ENCODE measurements at places on chromosomes 2 and 18.

DNA sequence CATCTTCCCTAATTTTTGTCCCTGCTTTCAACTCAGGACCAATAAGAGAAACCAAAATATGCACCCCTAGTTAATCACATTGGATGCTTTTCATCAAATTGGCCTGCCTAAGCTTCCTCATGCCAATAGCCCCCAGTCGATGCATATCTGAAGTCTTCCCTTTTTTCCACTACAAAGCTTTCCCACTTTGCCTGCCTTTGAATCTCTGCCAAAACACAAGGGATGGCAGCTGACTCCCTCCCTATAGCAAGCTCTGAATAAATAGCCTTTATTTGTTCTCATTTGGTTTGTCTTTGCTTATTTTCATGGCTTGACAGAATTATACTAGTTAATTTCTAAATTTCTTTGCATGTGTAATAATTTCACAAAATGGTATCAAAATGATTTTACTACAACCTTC, 621.2 kb downstream of the MBD2 start:
- no peak for DNase-seq

- no peak for DNase-seq
Measured at GRCh38 chr2:136222862-136223261, 104.9 kb upstream of the CXCR4 start.

DNA sequence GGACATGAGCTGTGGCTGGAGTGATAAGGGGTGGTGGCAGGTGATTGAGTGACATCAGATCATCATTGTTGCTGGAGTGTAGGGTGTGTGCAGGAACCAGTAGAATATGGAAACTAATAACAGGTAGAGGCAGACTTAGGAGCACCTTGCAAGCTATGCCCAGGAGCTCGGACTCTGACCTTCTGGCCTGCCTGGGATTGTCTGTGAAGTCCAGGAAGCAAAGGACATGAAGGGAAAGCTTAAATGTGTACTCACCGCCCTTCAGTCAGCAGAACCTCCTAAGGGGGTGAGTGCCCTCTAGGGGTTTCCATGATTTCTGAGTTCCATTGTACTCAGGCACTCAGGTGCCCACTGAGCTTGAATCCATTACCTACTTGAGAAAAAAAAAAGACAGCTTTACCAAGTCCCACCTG, 104.2 kb downstream of the CRIM1 start:
- no peak for DNase-seq

GRCh38 chr2:207126724-207127308, 38.9 kb downstream of the KLF7 start:
- DNase-seq = no peak

GRCh38 chr18:27017901-27018500, 152.5 kb upstream of the AQP4 start:
- DNase-seq = no peak

DNA sequence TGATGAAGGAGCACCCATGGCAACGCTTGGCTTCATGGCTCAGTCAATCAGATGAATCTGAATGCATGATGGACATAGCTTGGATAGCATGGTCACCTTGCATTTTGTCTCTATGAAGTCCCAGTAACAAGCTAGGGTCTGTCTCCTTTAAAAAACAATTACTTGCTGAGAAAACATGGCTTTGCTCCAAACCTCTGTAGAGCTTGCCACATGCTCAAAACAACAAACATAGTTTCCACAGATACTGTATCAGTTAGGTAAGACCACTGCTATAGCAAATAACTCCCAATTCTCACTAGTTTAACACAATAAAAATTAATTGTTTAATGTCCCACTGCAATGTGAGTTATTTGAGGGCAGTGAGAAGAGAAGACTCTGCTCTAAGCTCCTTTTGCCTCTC, 401.0 kb downstream of the IRS1 start:
- no peak for DNase-seq

DNA sequence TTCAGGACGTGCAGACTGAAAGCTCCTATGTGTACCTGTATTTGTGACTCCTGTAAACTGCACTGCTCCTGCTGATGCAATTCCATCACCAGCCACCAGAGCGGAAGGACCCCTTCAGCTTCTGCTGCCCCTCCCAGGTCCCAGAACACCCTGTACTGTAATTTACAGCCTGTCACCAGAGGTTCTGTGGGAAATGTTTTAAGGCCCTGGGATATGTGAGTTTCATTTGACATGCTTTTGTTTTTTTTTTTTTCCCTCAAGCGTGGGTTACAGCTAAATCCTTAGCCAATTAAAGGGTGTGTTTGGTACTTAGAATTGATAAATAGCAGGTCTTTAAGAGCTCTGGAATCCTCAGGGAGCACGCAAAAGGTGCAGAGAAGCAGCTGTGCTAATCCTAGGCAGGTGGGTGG, 79.4 kb downstream of the KCTD1 start:
- DNase-seq = no peak
